ENCODE measurements at places on chromosomes 16 and 17.

DNA sequence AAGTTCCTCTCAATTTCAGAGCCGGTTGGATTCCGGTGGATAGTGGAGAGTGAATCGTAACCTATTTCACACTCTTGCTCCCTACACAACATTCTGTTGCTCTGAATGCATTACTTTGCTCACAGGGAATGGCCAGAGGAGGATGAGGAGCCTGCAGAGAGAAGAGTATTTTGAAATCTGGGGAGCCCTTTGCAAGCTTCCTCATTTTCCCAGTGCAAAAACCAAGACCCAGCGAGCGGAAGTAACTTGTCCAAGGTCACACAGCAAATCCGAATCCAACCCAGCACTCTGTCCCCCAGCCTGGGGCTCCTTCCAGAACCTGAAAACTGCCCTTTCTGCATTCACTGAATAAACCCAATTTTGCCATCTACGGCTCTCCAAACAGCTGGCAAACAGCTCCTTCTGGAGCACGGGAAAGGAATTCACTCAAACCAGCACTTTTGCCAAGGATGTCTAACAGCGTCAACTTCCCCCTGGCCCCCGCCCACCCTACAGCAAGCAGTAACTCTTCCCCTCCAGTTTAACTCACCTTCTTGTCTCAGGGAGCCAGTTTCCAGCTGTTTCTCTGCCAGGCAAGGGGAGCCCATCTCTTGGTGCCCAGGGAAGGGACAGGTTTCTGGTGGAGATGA is 557 bp downstream of the KCNG4 start:
- no peak for DNase-seq

- no peak for DNase-seq
Observed at GRCh38 chr16:12188935-12189249, 212.4 kb downstream of the SNX29 start.

DNA sequence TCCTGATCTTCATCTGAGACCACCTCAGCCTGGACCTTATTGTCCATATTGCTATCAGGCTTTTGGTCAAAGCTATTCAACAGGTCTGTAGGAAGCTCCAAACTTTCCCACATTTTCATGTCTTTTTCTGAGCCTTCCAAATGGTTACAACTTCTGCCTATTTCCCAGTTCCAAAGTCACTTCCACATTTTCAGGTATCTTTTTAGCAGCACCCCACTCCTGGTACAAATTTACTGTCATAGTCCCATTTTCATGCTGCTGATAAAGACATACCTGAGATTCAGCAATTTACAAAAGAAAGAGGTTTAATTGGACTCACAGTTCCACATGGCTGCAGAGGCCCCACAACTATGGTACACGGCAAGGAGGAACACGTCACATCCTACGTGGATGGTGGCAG is 815.5 kb downstream of the KCNJ2 start:
- no peak for DNase-seq

- DNase-seq: no peak
Observed at GRCh38 chr16:88770461-88771293, 14.3 kb downstream of the PIEZO1 start.

- peak; percentile 68 for DNase-seq
Observed at GRCh38 chr17:19338031-19338990, 24.2 kb downstream of the B9D1 start.

- DNase-seq: no peak
Observed at GRCh38 chr17:83028851-83029250, 50.6 kb upstream of the METRNL start.

DNA sequence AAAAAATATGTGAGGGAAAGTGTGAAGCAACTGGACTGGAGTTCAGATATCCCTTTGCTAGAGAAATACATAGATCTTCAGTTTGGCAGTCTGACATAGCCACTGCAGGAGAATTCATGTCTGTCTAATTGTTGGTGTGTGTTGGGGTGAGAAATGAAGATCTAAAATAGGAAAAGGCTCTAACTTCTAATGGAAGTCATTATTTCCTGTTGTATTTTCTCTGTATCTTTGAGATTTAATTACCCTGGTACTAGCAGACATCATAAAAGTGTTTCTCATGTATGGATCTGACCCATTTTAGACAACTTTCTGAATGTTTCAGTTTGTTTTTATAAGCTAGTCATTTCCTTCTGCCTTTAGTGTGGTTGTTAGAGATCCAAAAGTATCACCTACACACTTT is 128.3 kb downstream of the NLK start:
- no peak for DNase-seq

DNA sequence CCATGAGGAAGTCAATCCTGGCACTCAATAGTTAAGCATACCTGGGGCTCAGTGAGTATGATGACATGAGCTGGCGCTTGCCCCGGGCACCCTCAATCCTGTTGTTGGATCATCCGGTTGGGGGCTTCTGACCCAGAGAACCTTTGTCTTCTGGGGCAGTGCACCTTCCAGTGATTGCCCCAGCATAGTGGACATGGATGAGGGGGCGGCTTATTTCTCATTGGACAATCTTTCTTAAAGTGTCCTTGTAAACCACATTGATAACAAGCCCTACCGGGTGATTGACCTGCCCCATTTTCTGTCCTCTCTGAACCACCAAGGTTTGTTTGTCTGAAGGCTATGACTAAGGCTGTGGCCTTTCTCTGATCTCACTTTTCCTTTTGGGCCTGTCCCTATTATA is 18.2 kb downstream of the IGSF6 start:
- no peak for DNase-seq

DNA sequence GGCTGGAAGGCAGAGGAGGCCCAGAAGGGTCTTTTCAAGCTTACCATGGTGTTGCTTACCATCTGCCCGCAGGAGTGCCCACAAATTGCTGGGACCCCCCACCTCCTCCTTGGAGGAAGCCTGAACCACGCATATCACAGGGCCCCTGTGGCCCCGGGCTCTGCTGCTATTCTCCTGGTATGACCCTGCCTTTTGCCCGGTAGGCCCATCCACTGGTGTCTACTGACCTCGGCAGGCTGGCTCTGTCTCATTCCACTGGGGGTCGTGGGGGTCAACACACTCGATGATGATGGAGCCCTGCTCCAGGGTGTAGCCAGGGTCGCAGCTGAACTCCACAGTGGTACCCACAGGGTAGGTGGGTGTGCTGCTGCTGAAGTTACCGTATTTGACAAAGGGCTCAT is 8.2 kb upstream of the PHF12 start:
- no peak for DNase-seq

GRCh38 chr16:17129971-17130370 is 340.8 kb downstream of the XYLT1 start:
- DNase-seq: no peak

DNA sequence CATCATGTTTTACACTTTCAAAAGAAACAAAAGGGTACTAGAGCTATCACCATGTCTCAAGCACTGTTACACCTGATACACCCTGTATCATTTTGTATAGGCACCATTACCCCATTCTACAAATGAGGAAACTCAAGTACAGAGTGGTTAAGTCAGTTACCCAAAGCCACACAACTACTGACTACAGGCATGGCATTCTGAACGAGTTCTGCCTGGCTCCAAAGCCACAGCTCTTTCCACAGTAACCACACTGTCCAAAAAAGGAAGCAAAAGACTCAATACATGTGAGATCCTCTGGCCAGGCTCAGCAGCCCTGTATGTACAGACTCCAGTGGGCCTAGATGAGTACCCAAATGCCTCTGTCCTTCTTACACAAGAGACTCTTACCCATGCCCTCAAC is 4.7 kb downstream of the DYNC1LI2 start:
- DNase-seq: peak; percentile 70

GRCh38 chr17:10628756-10629155 is 28.4 kb downstream of the MYH3 start:
- DNase-seq: no peak

GRCh38 chr17:73744411-73744810 is 100.2 kb upstream of the SDK2 start:
- DNase-seq: no peak

- no peak for DNase-seq
Observed at GRCh38 chr17:82932518-82933310, 92.9 kb upstream of the ZNF750 start.

DNA sequence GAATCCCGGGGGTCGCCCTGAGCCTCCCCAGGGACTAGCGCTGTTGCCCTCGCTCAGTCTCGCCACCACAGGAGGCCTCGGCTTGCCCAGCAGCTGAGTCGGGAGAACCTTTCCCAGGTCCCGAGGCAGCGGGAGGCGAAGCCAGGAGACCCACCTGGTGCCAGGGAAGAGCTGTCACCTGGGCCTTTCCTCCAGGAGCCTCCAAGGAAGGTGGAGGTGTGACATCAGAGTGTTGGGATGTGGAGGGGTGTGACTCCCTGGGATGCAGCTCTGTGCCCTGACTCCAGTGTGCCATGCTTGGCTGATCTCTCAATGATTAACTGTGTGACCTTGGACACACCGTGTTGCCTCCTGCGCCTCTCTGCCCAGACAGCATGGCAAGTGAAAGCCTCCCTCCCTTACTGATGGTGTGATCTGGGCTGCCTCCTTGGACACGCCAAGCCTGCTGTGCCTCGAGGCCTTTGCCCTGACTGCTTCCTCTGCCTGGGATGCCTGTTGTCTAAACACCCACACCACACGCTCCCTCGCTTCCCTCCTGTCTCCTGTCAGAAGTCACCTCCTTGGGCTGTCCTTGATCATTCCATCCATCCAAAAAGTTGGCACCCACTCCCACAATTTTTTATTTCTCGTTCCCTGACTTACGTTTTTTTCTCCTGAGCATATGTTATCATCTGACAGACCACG is 88.0 kb downstream of the CMIP start:
- DNase-seq: no peak

GRCh38 chr17:5788266-5788900 is 204.1 kb upstream of the NLRP1 start:
- no peak for DNase-seq

- DNase-seq: no peak
Observed at GRCh38 chr17:77555121-77555591, 403.3 kb upstream of the TNRC6C start.

GRCh38 chr16:84065536-84066132 is 23.0 kb upstream of the SLC38A8 start:
- DNase-seq: no peak

- no peak for DNase-seq
Observed at GRCh38 chr17:41082626-41083025, 1.3 kb upstream of the KRTAP4-7 start.

DNA sequence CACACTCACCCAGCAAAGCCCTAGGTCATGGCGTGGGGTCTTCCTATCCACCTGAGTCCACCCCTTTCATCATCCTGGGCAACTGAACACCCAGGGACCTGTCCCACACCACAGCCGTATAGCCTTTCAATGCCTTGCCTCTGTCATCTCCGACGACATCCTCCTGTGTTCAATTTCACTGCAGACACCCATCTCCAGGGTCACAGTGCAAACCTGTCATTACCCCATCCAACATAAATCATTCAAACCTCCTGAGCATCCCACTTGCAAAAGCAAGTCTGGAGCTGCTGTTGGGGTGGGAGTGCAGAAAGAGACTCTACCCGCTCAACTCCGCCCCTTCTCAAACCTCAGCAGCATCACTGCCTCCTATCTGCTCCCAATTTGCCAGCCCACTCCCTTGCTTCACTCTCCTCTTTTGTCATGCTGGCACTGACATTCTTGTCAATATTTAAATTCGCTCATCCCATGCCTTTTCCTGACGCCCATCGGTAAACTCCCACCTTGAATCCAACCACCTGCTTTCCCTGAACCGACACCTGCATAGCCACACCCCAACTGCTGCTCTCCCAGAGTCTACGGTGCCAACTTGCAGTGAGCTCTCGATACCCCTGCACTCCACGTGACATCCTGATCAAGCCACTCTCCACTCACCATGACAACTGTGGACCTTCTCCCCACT is 37.0 kb downstream of the MARF1 start:
- DNase-seq: no peak

DNA sequence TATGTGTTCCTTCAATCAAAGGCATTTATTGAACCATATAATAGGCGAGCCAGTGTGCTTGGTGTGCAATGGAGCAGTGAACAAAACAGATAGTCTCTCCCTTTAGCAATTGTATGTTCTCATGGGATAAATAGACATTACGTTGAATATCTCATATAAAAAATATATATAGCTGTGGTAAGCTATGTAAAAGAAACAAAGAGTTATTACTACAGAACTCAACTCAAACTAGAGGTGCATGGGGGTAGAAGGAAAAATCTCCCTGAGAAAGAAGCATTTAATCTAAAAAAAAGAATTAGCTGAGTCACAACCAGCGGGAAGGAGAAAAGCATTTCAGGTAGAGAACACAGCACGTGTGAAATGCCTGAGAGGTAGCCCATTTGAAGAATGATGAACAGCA is 919.3 kb downstream of the CDH11 start:
- no peak for DNase-seq

GRCh38 chr17:69972251-69972650 is 102.8 kb upstream of the KCNJ16 start:
- DNase-seq: no peak

DNA sequence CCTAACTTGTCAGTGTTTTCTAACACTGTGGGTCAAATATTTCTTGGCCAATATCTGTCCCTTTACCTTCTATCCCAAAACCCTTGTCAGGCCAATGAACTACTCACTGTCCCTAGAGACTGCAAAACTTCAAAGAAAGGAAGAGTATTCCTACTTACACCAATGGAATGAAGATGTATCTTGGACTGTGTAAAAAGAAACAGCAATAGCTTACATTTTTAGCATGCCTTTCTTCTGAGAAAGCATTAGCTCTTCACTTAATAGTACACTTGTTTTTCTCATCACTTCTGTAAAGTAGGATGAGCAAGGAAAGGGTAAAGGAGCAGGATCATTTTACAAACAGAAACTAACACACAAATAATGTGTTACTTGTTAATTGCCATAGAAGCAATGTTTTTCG is 73.9 kb downstream of the STH start:
- DNase-seq: no peak

DNA sequence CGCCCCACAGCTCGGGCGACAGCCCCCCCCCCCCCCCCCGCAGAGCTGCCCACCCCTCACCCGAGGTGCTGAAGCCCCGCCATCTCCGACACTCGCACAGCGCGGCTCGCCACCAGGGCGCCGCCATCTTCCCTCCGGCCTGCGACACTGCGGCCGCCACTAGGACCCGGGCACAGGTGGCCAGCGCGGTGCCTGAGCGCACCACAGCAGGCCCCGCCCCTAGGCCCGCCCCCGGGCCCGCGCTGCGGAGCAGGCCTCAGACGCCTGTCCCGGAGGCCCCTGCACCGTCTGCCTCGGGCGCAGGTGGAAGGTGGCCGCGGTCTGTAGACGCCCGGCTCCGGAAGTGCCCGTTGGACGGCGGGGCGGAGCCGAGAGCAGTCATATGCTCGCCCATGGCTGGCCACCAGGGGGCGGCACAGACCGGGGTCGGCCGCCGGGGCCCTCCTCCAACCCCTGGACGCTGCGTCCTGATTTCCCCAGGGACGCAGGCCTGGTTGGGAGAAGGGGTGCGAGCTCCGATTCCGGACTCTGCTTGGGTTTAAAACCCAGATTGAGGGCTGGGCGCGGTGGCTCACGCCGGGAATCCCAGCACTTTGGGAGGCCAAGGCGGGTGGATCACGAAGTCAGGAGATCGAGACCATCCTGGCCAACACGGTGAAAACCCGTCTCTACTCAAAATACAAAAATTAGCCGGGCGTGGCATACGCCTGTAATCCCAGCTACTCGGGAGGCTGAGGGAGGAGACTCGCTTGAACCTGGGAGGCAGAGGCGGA is at the start of gene MRPL38:
MRPL38 (minus strand) TSS at position 136 of the 773 bp plus-strand sequence; CDS start at position 127, 9 bp downstream.
- peak; percentile 98 for DNase-seq

- DNase-seq: no peak
Observed at GRCh38 chr17:49715717-49716279, 8.0 kb upstream of the SLC35B1 start.

- DNase-seq: no peak
Observed at GRCh38 chr17:62805234-62805633, 2.9 kb downstream of the MARCHF10 start.

GRCh38 chr16:88850531-88851199 is 6.1 kb downstream of the GALNS start:
- no peak for DNase-seq
